ENCODE measurements at places on chromosomes 7 and 10.

- no peak for DNase-seq
Observed at GRCh38 chr7:94698275-94698674, 42.3 kb upstream of the SGCE start.

DNA sequence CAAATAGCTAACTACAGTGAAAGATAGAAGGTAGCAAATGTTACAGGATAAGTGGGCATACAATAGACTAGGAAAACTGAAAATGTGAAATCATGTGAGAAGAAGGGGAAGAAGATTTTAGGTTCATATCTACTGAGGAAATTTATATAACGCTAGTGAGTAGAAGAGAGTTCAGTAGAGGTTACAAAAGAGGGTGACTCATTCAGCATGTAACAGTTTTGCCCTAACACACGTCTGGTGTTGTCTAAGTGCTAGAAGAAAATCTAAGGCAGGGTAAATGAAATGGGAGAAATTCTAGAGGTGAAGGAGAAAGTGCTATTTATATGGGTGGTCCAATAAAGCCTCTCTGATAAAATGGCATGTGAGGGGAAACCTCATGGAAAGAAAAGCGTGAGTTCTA, 731.4 kb upstream of the POT1 start:
- no peak for DNase-seq

DNA sequence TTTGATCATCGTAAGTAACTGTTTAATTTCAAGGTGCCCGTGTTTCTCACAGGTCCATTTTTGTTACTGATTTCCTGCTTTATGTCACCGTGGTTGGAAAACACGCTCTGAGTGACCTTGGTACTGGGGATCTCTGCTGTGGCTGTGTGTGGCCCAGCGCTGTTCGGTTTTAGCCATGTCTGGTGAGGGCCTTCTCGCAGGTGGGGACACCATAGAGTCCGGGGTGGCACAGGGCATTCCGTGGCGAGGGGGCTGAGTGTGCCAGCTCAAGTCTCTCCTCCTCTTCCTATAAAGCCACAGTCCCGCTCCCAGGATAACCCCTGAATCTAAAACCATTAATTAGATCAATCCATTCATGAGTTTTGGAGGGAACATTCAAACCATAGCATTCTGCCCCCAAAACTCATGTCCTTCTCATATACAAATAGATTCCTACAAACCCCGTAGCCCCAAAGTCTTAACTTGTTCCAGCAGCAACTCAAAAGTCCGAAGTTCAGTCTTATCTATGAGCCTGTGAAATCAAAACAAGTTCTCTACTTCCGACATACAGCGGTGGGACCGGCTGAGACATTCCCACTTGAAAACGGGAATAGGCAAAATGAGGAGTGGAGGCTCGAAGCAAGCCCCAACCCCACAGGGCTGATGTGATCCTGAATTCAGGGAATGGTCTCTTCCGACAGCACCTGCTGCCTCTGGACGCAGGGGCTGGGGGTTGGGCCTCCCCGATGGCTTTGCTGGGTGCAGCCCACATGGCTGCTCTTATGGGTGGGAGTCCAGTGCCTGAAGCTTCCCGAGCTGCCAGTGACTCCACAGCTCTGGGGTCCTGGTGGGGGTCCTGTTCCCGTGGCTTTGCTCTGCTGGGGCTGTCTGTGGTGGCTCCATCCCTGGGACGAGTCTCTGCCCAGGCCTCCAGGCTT, 55.0 kb upstream of the NKX6-2 start:
- DNase-seq = no peak

- no peak for DNase-seq
Observed at GRCh38 chr10:63986536-63986935, 465.3 kb downstream of the REEP3 start.

DNA sequence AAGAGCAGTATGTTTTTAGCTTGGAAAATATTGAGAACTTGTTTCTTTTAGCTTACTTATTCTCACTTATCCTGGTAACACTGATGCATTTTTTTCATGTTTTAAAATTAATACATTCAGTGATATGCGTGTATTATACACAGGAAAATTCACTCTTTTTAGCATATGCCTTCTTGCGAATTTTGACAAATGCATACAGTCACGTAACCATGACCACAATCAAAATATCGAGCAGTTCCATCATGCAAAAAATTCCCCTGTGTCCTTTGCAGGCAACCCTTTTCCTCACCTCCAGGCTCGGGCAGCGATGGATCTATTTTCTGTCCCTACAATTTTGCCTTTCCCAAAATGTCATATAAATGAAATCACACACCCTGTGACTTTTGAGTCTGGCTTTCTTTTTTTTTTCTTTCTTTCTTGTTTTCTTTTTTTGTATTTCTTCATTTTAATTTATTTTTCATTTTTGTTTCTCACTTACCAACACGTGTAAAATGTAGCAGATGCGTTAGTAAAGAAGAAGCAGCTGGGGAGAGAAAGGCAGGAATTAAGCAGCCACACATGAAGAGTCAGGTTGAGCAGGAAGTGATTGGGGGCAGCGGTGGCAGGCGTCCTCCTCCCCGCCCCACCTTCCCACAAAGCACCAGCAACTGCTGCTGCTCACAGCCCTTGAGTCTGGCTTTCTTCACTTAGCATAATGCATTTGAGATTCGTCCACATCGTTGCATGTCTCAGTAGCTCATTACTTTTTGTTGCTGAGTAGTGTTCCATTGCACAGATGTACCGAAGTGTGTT, 29.9 kb downstream of the ADRB1 start:
- no peak for DNase-seq

GRCh38 chr7:99930376-99930775, 956 bp upstream of the GJC3 start:
- no peak for DNase-seq

DNA sequence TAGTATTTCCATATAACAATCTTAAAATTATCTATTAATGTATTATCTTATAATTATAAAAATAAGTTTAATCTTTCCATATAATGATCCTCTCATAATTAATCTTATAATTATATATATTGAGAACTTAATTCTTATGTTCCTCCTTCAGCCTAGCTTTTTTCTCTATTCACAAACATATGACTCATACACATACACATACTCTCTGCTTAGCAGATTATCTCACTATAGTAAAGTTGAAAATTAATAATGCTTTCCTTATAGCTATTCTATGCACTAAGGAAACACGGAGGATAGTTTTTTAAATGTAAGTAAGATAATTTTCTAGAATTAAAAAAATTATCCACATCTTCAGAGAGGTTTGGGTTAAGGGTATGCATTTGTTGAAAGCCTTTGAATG, 47.7 kb upstream of the ITGB8 start:
- DNase-seq = no peak

GRCh38 chr10:72176701-72177100, 39.1 kb upstream of the ANAPC16 start:
- no peak for DNase-seq

DNA sequence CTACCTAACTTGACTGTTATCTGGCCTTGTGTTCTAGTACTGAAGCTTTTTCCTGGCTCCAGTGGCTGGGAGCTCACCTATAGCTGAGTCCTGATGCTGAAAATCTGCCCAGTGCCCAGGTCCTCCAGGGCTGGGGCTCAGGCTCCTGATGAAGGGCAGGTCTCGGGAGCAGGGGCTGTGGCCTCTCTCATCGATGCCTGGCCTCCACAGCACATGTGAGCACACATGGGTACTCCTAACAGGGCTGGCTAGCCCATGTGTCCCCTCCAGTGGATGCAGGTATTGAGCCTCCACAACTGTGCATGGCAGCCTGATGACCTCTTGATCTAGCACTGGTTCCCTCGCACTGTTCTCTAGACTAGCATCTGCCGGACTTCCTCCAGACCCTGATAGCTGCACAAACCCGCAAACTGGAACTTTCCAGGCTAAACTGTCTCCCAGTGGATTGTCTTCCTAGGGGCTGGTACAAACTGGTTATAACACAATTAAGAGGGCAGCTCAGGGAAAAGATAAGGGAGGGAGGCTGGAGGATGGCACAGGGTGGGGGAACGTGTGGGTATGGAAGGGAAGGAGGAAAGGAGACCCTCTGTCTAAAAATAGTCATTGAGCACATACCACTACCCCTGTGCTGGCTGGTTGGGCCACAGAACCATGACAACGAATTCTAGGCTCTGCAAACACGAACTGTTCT, 35.1 kb downstream of the PLAC9 start:
- no peak for DNase-seq

DNA sequence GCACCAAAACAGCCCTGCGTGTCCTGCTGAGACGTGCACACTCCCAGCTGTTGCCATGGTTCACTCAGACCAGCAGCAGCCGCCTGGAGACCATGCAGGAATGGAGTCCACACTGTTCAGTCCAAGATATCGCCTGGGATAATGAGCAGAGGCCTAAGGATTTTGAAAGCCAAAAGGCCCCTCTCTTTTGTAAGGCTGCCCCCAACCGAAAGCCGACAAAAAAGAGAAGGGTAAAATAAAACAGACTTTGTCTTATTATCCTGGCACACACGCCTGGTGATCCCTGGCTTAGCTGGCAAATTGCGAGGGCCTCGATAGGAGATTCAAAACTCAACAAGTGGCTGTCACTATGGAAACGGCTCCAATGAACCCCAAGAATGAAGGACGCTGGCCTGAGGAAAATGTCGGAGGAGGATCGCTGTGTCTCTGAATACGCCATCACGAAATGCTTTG, 263.6 kb downstream of the SKIDA1 start:
- no peak for DNase-seq

DNA sequence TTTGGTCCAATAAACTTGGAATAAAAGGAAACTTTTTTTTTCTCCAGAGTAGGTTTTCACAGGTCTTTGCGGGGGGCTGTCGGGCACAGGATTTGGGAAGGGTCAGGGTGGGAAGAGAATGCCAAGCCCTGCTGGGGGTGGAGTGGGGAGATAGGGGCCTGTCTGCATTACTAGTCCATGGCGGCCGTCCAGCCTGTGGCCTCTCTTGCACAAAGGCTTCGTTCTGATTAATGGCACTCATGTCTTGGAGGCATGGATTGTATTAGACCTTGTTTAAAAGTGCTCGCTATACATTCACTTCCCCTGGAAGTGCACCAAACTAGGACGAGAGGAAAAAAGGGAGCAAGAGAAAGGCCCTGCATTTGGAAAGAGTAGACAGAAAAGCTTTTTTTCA, 37.2 kb downstream of the LRMDA start:
- no peak for DNase-seq

GRCh38 chr10:61159253-61159652, 215.3 kb upstream of the RHOBTB1 start:
- DNase-seq = no peak

DNA sequence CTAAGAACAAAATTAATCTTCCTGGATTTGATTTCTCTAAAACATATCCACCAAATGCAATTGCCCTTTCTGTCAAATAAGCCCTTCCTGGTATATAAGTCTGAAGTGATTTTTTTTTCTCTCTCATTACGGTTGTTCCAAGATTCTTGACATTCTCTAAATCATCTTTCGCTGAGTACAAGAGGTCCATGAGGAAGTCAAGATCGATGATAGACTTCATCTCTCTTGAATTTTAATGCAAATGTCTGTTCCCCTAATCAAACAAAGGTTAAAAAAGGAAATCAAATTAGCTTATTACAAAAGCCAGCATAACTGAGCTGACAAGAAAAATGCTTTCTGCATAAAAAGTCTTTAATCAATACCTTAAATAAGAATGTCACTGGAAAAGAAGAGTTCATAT, 77.4 kb upstream of the ITGB1 start:
- DNase-seq = no peak

GRCh38 chr10:11647676-11648075, 36.2 kb upstream of the USP6NL start:
- DNase-seq = no peak

GRCh38 chr10:70193391-70193844, 23.1 kb upstream of the SAR1A start:
- DNase-seq = no peak

DNA sequence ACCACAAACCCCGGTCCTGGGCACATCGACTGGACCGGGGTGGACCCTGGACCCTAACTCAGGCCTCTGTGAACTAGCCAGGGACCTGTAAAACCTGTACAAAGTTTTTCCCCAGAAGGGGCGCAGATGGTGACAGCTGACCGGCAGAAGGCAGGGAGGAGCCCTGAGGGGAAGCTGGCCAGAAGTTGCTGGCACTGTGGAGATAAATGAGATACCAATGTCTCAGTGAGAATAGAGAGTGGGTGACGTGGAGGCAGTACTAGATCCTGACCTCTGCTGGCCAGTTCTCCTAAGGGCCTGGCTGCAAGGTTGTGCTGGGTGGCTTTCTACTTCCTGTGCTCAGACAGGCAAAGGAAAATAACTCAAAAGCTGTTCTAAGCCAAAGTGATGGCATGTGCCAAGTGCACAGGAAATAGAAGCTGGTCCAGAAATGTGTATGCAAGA, 10.6 kb upstream of the TSPAN14 start:
- no peak for DNase-seq

DNA sequence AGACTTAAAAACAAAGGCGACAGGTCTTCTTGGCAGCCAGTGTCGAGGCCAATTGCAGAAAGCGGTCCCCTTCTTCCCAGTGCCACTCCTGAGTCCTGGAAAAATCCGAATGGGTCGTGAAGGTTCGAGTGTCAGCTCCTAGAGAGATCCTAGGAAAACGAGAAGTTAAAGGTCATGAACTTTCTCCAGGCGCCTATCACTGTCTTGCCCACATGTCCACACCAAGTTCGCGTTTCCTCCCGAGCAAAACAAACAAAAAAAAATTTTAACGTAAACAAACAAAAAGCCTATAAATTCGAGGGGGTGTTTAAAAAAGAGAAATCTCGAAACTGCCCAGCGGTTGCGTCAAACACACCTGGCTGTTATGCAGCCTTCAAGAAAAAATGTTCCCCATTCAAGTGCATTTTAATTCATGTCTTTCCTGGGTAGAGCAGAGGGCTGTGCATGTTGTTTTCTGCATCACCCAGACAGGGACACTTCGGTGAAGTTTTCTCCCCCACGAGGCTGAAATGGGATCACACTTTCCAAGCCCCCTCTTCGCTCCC, 1.5 kb downstream of the ARHGAP21 start:
- DNase-seq = no peak

DNA sequence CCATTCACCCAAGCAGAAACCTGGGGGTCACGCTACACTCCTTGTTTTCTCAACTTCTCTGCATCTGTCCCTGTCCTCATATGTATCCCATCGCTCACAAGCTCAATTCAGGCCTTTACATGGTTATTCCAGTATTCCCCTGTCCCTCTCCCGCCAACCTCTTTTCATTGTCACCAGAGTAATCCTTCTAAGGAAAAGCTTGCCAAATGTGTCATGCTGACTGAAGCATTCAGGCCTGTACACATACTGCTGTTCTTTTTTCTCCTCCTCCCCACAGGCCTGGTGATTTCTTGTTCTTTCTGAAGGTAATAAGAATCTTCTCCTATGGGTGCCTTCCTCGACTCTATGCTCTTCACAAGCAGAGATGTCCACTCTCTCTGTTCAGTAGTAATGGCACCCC, 282.2 kb downstream of the PHTF2 start:
- DNase-seq = no peak

DNA sequence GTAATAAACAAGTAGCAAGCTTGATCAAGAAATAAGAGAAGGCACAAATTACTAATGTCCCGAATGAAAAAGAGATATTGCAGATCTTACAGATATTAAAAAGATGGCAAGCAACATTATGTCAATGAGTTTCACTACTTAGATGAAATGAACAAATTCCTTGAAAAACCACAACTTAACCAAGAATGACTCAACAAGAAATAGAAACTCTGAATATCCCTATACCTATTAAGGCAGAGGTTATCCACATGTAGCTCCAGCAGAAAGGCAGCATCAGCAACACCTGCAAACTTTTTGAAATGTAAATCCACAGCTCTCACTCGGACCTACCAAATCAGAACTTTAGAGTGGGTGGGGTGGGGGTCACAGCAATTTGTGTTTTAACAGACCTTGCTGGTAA, 33.6 kb downstream of the PDE1C start:
- DNase-seq = no peak

All from T-helper 2 cell (primary cell).